Stimulated activated effector memory CD8-positive, alpha-beta T cell treated with anti-CD3 and anti-CD28 coated beads, Interleukin-12 subunit alpha, Interleukin-12 subunit beta, amount 100 ng/mL, for 72 hours (primary cell): ENCODE measurements at places on chromosomes 13 and 19.

GRCh38 chr19:53621885-53622740 lies 9.7 kb upstream of the DPRX start:
- DNase-seq = no peak

GRCh38 chr19:34687348-34687747 lies 9.9 kb downstream of the ZNF302 start:
- DNase-seq = no peak

DNA sequence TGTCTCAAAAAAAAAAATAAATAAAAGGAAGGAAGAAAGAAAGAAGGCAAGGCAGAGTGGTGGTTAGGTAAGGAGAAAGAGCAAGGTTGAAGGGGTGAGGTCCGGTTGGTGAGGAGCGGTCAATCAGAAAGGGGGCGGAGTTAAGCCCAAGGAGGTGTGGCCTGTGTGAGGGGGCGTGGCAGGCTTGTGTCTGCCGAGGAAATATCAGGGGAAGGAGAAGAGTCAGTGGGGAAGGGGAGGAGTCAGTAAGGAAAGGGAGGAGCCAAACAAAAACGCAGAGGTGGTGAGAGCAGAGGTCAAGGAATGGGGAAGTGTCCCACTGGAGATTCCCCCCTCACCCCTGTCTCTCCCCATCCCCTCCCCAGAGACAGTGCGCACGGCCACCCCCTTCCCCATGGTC lies 5.9 kb downstream of the CACNG7 start:
- DNase-seq = no peak

- DNase-seq = peak; percentile 62
Observed at GRCh38 chr13:108176685-108177274, 38.6 kb downstream of the LIG4 start.

- no peak for DNase-seq
Observed at GRCh38 chr13:100521851-100522617, 66.6 kb downstream of the GGACT start.

GRCh38 chr13:101639711-101640110 lies 187.2 kb downstream of the ITGBL1 start:
- DNase-seq = no peak

GRCh38 chr13:109584844-109585361 lies 201.5 kb downstream of the IRS2 start:
- no peak for DNase-seq
